ENCODE measurements at places on chromosomes 4 and X. TPM values are rescaled to one million over a fixed set of nuclear protein-coding genes. Genes with fewer than 3 reads are reported as not detected.

NHS gene
- 1.0 TPM for total RNA-seq

FAM13A gene
- total RNA-seq, result 6.0 TPM

CSN1S1 gene
- total RNA-seq, result not detected

FGG gene
- 0.38 TPM for total RNA-seq

LAP3 gene
- 72.4 TPM for total RNA-seq

DEFB131A gene
- total RNA-seq, result not detected

DCX gene
- total RNA-seq, result not detected

REPS2 gene
- total RNA-seq, result 0.38 TPM

TMPRSS11B gene
- 0.79 TPM for total RNA-seq

F9 gene
- not detected for total RNA-seq

RBM46 gene
- 0.53 TPM for total RNA-seq

UGT2B10 gene
- total RNA-seq, result not detected

EPHA5 gene
- total RNA-seq, result not detected

COX18 gene
- total RNA-seq, result 16.8 TPM

SLC7A11 gene
- 126 TPM for total RNA-seq

MAGEC1 gene
- total RNA-seq, result not detected

Measured in bronchial epithelial cell (primary cell).